Small intestine (tissue), 16 donors: ENCODE measurements at places on chromosomes 4 and X.

GRCh38 chrX:43682726-43683125 lies 26.6 kb downstream of the MAOA start:
- DNase-seq, result no peak

GRCh38 chrX:36861601-36862000 lies 146.6 kb upstream of the FAM47C start:
- no peak for DNase-seq

DNA sequence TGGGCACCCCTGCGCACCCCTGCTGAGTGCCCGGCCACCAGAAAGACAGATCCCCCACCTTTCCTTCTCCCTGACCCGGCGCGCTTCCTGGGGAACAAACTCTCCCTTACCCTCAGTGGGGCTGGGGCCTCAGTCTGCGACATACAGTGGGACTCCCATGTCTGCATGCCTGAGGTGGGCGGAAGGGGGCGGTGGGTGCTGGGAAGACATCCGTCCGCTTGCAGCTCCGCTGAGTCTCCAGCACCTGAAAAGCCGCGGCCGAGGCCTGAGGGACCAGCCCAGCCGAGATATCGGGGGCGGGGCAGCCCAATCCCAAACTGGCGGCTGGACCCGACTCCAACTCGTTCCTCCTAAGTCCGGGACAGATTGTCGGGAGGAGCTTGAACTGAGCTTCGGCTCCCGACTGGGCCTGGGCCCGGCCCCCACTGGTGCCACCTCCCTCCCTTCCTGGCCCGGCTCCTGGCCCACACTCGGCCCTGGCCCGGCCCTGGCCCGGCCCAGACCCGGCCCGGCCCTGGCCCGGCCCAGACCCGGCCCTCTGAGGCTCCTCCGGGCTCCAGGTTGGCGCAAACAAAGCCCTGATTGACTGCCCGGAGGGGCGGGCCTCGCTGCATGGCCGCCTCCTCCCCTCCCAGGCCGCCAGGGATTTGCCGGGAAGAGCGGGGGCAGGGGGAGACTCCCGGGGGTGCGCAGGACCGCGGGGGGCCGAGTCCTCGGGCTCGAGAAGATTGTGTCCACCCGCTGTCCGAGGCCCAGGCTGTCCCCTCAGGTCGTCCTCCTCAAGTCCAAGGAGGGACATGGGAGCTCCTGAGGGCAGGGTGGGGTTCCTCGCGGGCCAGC lies 877 bp upstream of the SLC16A2 start:
- peak; percentile 62 for DNase-seq

- peak; percentile 42 for DNase-seq
Observed at GRCh38 chr4:171186700-171187099, 626.5 kb upstream of the GALNTL6 start.

DNA sequence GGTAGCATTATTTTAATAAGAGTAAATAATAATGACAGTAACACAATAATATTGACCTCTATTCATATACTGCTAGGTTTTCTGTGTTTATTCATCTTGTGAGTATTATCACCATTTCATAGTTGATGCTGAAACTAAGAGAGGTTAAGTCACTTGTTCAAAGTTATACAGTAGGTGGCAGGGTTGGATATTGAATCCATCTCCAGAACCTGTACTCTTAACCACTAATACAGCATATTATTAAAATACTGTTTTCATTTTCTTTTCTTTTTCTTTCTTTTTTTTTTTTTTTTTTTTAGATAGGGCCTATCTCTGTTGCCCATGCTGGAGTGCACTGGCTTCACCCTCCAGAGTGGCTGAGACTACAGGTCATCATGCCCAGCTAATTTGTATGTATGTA lies 7.1 kb upstream of the ELF2 start:
- peak; percentile 17 for DNase-seq

DNA sequence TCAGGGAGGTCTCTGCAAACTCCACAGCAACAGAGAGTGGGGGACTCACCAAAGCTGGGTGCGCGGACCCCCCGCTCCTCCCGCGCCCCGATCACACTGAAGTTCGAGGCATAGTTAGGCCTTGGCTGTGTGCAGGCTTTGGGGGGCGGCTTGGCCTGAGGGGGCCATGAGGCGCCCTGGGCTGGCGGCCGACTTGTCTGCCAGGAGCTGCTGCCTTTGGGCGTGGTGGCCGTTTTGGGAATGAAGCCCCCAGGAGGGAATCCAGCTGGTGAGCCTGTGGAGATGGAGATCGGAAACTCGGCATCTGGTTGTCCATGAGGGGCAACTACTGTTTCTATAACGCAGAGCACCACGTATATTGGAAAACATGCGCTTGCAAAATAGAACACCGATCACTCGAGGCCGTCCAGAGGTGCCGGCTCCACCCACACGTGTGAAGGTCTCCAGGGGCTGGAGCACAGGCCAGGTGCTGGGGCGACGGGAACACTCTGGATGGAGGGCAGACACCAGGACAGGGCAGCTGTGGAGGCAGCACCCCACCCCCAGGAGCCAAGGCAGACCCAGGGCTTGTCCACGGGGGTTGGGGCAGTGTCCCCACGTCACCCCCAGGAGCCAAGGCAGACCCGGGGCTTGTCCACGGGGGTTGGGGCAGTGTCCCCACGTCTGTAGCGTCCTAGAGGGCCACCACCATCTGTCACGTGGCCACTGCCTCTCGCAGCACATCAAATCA lies 25.9 kb upstream of the CPLX1 start:
- no peak for DNase-seq

GRCh38 chr4:6693231-6694176 lies at the start of gene S100P:
TSS of gene S100P (plus strand) at chr4:6693878. CDS start at chr4:6693933, 55 bp downstream.
- peak; percentile 20 for DNase-seq

- no peak for DNase-seq
Observed at GRCh38 chrX:152901816-152902501, 4.1 kb downstream of the ZNF185 start.

DNA sequence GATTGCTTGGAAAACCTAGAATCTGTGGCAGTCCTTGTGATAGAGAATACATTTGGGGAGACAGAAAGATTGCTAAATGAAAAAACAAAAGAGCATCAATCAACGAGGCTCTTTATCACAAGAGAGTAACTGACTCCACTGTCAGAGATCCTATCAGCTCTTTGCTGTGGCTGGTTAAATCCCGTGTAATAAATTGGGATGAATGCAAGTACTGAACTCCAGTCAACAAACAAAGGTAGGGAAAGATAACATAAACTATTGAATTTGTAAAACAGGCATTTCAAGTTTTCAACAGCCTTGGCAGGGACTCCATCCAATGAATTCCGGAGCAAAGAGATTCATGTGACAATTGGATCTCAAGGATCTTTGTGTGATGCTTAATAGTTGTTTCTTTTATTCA lies 21.3 kb downstream of the MMRN1 start:
- peak; percentile 6 for DNase-seq

DNA sequence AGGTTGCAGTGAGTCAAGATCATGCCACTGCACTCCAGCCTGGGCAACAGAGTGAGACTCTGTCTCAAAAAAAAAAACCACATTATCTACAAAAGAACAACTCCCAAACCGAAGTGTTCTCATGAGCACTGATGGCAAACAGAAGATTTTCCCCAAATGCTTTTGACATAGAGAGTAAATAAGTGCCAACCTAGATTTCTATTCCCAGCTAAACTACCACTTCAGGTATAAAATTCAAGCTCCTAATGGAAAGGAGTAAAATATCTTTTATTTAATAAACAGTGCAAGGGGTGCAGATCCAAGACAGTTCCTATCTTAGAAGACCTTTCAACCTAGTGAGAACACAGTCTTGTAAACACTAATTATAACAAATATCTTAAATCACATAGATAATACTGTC lies 170.3 kb downstream of the TENM3 start:
- DNase-seq, result no peak

GRCh38 chr4:94127707-94128328 lies 79.8 kb upstream of the SMARCAD1 start:
- peak; percentile 61 for DNase-seq

DNA sequence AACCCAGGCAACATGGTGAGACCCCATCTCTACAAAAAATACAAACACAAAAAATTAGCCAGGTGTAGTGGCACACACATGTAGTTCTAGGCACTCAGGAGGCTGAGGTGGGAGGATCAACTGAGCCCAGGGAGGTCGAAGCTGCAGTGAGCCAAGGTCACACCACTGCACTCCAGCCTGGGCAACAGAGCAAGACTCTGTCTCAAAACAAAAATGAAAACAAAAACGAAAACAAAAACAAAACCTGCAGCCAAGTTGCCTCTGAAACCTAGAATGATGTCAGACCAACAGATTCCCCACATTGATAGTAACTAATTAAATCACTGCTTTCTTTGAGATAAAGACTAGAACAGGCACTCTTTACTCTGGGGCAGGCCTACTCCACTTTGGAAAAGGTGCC lies 104.5 kb downstream of the AMELX start:
- DNase-seq, result no peak

GRCh38 chr4:109816082-109816442 lies 500 bp downstream of the GAR1 start:
- peak; percentile 11 for DNase-seq

- DNase-seq, result peak; percentile 35
Observed at GRCh38 chr4:114399105-114399504, 199.5 kb upstream of the UGT8 start.

DNA sequence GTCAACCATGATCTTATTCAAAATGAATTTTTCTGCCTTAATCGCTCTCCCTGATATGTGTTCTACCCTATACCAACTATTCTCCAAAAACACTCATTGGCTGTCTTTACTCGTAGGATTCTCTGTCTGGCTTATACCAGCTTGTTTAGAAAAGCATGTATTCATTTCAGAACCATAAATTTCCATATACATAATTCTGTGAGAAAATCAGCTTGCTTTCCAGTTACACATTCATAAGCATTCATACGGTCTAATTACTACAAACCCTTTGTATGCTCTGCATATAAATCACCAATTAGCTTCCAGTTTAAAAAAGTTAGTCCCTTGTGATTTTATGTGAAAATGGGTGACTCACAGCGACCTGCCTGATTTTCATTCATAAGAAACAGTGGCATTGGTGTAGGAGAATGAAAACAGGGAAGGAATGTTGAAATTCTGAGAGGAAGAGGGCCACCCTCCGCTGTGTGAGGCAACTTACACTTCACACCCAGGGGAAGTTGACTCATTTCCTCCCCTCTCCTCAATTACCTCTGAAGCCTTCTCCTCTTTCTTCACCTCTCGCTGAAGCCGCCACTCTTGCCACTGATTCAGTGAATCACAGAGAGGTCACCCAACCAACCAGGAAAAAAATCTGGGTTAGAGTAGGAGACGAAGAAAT lies 63.3 kb downstream of the MEPE start:
- no peak for DNase-seq

DNA sequence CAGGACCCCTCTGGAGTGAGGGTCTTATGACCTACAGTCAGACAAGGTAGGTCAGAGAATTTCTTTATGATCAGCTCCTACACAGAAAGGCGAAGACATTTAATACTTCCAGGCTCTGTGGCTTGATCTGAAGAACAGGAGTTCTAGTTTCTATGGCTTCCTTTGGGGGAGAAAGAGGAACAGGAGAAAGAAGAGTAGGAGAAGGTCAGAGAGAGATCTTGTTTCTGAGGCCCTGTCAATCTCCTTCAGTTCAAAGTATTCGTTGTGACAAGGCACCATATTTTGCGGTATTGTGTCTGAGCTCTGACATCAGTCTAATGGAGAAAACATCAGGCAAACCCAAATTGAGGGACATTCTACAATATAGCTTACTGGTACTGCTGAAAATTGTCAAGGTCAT lies 16.7 kb downstream of the TMSB4X start:
- no peak for DNase-seq

DNA sequence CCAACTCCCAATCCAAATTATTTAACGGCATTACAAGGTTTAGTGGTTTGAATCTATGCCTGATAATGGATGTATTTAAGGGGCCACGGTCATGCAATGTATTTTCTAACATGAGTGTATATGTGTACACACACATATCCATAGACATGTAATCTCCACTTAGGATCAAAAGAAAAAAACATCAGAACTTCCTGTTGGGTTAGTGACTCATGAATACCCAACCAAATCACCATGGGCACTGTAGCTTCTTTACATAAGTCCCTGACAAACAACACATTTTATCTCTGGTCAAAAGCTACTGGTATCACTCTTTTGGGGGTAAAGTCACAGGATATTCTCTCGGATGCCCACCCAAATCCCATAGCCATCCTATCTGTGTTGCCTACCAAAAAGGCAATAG lies 36.5 kb upstream of the TFDP3 start:
- no peak for DNase-seq

- no peak for DNase-seq
Observed at GRCh38 chrX:97402333-97402732, 518.6 kb downstream of the RPA4 start.

GRCh38 chr4:4499438-4500123 lies 42.3 kb downstream of the STX18 start:
- DNase-seq, result peak; percentile 51

DNA sequence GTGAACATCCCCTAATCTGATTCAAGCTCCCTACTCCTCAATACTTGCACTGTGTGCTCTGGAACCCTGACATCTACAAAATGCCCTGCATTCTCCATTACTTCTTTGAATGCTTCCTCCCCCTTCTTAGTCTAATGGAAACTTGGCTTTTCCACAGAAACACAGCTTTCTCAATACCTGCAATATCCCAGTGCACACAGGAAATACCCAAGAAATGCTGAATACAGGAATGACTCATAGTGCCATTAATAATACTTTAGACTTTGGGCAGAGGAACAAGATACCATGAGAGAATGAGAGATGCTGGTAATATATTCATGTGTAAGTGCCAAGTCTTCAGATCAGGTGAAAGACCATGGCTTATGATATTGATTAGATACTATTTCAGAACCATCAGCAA lies 5.6 kb downstream of the QRFPR start:
- DNase-seq, result peak; percentile 52

- DNase-seq, result peak; percentile 60
Observed at GRCh38 chrX:115968436-115969252, 201.9 kb upstream of the AGTR2 start.

DNA sequence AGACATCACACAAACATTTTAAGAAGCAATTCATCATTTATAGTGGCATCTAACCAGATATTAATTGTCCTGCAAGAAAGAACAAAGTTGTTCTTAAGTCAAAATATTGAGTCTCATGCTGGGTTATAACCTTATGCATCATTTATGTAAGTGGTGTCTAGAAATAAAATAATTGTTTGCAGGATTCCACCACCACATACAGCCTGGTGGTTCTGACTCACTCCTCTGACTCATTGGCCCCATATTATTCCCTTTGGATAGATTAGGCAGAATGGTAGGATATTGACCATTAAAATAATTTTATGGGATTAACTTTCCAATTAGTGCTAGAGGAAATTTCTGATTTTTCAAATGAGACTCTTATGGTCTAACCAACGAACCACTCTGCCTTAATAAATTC lies 384.5 kb downstream of the GRXCR1 start:
- DNase-seq, result no peak

- no peak for DNase-seq
Observed at GRCh38 chr4:10703156-10703555, 18.6 kb upstream of the CLNK start.

- DNase-seq, result no peak
Observed at GRCh38 chr4:43423276-43423675, 530.8 kb downstream of the GRXCR1 start.

DNA sequence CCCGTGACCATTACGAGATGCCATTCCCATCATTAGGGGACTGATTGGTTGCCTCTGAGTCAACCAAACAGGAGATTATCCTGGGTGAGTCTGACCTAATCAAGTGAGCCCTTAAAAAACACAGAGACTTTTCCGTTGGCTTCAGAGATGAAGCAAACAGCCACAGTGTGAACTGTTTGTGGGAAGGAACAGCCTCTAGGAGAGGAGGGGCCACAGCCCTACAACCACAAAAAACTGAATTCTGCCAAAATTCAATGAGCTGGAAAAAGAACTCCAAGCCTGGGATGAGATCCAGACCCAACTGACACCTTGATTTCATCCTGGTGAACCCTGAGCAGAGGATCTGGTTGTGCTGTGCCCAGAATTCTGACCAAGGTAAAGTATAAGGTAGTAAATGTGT lies 31.3 kb upstream of the TBL1X start:
- DNase-seq, result no peak
